Stimulated activated CD8-positive, alpha-beta memory T cell treated with anti-CD3 and anti-CD28 coated beads, Interleukin-15, amount 100 ng/mL, for 48 hours (primary cell): ENCODE measurements at places on chromosomes 2 and 18.

DNA sequence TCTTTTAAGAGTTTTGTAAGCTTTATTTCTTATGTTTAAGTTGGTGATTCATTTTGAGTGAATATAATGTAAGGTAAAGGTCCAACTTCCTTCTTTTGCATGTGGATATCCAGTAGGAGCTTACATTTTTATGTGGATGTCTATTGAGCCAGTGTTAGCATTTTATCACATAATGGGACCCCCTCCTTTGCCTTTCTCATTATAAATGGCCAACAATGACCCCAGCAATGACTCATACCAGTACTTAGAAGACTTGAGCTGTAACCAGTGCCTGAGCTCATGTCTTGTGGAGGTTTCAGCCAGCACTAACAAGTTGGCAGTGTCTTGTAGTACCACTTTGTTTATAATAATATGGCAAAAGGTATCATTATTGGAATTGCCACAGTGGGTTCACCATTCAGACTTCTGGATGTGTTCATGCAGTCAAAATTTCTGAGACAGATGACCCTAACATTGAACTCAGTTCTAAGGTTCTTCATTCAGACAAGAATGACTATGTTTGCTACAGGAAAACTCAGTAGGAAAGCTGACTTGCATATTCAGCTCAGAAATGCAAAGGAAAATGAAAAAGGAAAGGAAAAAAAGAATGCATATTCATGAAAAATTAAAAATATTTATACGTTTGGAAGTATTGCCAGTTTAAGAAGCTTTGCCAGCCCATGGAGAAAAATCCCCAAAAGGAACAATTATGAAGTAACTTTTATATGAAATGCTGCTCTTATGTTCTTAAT lies 41.0 kb downstream of the CDKL4 start:
- no peak for DNase-seq

GRCh38 chr2:109507828-109508227 lies 105.9 kb downstream of the SEPTIN10 start:
- DNase-seq = no peak

DNA sequence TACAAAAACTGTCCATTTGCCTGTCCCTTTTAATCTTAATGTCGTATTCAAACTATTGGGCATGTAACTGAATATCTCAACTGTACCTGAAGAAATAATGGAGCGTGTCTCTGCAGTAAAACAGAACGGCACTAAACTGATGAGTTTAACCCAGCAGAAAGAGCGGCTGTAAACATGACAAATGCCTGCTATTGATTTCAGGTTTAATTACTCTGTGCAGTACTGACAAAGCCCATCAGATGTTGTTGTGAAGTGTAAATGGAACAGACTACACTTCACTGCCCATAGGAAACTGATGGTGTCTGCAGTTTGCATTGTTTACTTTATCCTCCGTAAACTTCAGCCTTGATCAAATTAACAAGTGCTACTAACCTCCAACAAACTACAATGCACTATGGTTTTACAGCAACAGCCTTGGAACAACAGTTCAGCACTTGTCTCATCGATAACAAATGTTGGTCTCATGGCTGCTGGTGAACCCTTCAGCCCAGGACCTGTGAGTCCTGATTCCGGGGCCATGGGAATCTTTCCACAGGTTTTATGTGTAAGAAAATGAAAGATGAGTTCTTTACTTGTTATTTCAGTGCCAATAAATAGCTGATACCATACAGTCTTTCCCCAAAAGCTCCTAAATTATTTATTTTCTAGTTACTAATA lies 316.5 kb downstream of the CCDC178 start:
- DNase-seq = no peak

GRCh38 chr2:163312713-163313112 lies 423.1 kb downstream of the FIGN start:
- DNase-seq = no peak

GRCh38 chr2:226943862-226944620 lies 108.2 kb downstream of the RHBDD1 start:
- DNase-seq = no peak

DNA sequence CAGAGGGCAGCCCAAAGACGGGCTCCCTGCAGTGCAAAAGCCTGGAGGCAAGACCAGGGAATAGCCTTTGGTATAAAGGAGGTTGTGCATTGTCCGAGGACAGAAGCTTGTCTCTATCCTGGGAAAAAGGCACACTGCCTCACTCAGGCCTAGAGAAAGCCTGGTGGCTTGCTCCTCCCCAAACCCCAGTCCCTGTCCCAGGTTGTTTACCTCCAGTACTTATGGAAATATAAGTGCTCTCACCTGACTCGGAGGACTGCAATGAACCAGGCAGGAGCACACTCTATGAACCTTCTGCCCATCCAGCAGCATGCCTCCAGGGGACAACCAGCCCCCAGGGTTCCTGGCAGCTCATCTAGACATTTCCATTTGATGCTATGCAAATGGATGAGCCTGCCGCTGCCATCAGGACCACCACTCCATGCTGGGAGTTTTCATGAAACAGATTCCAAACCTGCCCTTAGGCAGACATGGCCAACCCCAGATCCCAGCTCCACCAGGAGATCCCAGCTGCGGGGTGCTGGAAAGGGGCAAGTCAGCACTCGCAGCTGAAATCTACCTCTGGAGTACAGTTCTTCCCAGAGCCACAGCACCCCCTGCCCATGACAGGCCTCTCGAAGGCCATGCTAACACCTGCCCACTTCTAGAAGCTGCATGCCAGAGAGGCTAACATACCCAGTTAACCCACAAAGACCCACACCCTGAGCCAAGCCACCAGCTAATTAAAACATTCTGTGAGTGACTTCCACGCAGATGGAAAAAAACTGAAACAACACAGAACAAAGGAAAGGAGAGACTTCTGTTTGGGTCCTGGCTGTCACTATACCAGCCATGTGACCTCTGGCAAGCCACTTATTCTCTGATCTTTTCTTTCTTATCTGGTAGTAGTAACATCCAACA lies 101.7 kb downstream of the TTC32 start:
- no peak for DNase-seq

- DNase-seq = no peak
Observed at GRCh38 chr2:170974304-170974993, 45.4 kb downstream of the GORASP2 start.

DNA sequence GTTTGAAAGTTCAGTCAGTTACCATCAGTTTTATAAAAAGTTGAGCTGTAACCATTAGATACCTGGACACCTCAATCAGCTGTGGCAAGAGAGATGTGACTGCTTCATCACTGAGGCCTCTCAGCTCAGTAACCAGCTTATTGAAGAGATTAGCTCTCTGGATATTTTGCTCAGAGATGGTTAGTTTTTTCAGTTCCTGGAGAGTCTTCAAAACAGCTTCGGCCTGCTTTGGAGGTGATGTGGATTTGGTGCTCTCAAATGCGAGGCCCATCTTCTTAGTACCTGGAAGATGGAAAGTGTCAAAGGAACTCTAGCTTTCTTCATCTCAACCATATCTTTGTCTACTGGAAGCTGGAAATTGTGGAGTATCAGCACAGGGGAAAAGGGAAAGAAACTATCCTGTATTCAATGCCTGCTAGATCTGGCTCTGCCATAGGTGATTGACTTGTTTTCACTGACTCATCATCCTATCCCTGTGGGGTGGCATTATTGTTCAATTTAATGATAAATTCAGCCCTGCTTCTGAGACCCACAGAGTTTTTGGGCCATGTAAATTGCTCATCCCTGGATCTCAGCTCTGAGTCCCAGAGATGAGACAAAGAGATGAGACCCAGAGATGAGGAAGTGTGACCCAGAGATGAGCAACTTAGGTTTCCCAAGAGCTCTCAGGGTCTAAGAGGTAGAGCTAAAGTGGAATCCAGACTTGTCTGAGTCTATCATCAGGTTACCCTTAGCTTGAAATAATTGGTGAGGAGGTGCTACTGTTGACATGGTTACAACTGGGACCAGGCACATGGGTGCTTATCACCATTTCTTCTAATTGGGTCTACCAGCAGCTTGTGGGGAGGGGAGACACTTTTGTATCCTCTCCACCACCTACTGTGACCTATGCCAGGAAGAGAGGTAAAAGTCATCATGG lies 10.4 kb downstream of the APOB start:
- no peak for DNase-seq

- DNase-seq = no peak
Observed at GRCh38 chr2:5736886-5737285, 44.7 kb downstream of the SOX11 start.

GRCh38 chr2:229363185-229363814 lies 92.2 kb upstream of the PID1 start:
- DNase-seq = no peak

DNA sequence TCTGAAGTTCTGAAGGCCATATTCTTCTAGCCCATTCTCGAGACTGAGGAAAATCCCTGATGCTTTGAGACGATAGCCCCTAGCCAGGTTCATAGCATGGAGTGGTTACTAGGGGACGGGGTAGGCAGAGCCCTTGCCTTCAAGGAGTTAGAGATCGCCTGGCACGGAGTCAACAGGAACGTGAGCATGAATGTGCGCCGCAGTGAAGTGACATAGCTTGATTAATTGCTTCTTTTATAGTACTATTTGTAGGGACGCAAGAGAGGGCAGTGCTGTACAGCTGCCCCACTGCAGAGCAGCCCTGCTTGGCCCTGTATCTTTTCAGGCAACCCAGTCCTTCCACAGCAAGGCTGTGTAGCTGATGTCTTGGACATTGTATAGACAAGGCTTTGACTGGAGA lies 26.2 kb downstream of the HRH4 start:
- no peak for DNase-seq

DNA sequence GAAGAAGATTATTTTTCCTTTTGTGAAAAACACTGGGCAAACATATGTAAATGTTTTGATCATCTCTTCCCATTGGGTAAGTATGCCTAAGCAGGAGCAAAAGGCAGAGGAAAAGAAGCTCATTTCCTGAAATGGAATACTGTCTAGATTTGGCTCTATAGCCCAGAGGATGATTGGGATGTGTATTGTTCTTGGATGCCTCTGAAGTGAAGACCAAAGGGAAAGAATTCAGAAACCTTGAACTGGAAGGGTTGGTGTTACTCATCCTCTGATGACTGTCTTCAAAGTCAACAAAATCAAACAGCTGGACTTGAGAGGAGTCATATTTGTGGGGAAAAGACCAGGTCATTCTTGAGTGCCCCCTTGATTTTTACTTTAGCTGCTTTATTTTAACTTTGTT lies 112.6 kb upstream of the NT5C1B start:
- no peak for DNase-seq

DNA sequence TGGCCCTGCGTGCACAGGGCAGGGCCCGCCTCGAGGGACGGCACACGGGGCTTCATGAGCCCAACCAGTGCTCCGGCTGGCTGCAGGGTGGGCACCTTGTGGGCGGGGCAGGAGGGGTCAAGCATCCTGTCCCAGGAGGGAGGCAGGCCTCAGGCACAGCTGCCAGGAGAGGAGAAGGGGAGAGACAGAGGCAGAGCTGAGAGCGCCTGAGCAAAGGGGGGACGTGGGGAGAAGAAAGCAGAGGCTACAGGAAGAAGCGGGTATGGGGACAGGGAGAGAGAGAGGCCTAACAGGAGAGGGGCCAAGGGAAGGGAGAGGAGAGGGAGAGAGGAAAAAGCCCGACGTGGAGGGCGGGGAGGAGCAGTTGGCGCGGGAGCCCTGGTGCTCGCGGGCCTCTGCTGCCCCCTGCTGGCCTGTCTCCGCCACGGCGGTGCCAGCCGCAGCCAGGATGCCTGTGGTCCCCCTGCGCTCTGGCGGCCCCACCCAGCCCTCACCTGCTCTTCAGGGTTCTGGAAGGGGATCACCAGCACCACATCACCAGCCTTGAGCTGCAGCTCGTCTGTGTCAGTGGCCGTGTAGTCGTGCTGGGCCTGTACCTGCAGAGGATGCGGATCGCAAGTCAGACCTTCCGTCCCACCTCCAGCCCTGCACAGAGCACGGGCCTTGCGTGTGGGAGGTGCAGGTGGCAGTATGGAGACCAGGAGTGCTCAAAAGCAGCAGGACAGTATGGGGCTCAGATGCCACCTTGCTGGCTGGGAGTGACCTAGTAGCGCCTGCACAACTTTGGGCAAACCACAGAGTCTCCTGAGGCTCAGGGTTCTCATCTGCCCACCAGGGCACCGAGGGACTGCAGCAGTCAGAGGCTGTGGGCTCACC lies 56.8 kb downstream of the BIN1 start:
- peak; percentile 36 for DNase-seq

DNA sequence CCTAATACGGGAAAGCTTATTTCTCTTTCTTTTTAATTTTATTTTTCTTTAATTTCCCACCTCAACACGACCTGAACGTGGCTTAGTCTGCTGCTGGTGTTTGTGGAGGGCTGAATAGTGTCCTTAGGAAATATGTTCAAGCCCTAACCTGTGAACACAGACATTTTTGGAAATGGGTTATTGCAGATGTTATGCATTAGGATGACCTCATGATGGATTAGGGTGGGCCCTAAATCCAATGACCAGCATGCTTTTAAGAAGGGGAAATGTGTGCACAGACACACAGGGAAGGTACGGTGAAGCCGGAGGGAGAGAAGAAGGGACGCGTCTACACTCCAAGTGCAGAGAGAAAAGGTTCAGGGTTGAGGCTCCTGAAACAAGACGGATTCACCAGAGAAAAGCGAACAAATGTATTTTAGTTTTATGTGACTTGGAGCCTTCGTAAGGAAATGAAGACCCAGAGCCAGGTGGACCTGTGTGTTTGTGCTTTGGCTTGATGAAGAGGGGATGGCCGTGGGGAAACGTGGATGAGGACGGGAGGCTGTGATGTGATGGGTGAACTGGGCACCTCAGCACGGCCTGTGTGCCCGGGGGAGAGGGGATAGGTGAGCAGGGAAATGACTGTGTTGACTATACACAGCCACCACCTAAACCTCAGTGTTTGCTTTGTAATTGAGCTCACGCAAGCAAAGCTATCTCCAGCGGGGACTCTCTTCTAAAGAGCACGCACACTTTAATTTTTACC lies 37.5 kb downstream of the RTP5 start:
- no peak for DNase-seq

- DNase-seq = no peak
Observed at GRCh38 chr2:79977792-79978191, 326.8 kb downstream of the LRRTM1 start.

- no peak for DNase-seq
Observed at GRCh38 chr2:98465456-98466226, 21.0 kb downstream of the INPP4A start.

DNA sequence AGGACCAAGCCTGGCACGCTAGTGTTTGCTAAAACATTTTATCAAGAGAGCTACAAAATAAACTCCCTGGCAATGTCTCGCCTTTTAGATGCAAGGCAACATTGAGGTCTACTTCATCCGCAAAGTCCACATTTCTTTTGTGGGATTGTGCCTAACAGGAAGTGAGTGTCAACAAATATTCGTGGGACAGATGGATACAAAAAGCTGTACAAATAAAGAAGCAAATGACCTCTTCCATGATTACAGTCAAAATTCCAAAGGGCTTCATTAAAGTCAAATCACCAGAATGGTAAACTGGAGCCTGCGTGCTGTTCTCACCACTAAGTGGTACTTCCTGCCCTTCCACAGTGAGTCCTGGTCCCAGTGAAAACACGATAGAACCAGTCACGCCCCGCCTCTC lies 40.4 kb downstream of the L3MBTL4 start:
- no peak for DNase-seq
